Activated T-helper 2 cell treated with anti-CD3 and anti-CD28 coated beads, Interferon-gamma antibody, Interleukin-2, Interleukin-4, amounts not matched to agents 10 μg/mL and 5 μg/mL and 100 μg/mL, durations not matched to agents 14 hours and 24 hours and 36 hours (primary cell): ENCODE measurements at places on chromosomes 12 and 14.

GRCh38 chr14:52951681-52952554 lies 1.1 kb upstream of the FERMT2 start:
- DNase-seq: no peak

DNA sequence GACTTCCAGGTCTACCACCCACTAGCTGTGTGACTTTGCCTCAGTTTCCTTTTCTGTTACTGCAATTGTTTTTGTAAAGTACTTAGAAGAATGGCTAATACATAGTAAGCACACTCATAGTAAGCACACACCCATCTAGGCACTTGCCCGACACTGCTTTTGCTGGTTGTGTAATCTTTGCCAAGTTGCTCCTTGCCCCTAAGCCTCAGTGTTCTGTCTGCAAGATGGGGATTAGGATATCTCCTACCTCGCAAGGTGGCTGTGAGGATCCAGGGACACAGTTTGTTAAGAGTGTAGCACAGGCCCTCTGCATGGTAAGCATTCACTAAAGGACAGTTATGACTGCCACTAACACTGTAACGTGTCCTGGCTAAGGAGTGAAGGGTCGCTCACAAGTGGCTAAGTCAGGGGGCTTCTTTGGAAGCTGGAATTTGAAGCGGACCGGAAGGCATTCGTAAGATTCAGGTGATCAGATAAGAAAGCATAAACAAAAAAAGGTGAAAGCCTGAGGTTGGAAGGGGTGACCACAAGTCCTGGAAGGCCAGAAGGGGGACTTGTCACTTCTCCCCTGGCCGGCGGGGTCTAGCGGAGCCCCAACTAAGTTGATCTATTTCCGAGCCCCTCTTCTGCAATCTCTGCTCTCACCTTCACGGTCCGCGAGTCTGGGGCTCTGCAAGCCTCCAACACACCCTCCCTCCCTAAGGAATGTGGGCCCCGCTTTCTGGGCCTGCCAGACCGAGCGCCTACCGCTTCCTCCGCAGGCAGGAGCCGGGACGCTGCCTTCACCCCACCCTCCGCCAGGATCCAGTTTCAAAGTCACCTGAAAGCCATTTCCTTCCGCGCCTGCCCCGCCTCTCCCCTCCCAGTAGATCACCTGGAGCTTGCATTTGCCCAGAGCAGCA lies 1.5 kb upstream of the PLEKHG3 start:
- no peak for DNase-seq

- DNase-seq: no peak
Observed at GRCh38 chr12:90253136-90253535, 544.5 kb upstream of the ATP2B1 start.

- no peak for DNase-seq
Observed at GRCh38 chr12:89935850-89936249, 227.2 kb upstream of the ATP2B1 start.

- no peak for DNase-seq
Observed at GRCh38 chr14:56461276-56462275, 118.0 kb upstream of the TMEM260 start.

- no peak for DNase-seq
Observed at GRCh38 chr14:59632381-59632780, 55.8 kb upstream of the CCDC175 start.

GRCh38 chr14:95043314-95043713 lies 114.0 kb downstream of the DICER1 start:
- no peak for DNase-seq

DNA sequence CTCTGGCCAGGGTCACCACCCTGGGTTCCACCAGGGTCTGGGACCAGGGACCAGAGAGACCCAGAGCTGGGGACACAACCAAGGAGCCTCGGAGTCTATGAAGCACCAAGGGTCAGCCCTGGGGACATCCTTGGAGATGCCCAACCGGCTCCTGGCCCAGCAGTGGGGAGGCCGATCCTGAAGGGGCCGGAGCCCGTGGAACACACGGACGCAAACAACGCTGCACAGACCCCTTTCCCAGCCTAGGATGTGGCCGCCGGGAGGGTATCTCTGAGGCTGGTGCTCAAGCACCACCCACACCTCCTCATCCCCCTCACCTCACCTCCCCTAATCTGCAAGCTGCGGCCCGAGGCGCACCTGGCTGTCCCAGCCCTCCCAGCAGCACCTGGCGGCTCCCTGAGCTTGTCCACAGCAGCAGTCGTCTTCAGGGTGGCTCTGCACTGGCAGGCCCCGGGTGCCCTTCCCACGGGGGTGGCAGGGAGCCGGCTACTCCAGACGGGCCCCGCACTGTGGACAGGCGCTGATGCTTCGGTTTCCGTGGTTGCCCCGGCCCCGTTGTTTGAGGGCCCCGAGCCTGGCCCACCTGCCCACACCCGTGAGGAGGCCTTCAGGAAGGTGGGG lies 146.8 kb upstream of the C14orf180 start:
- DNase-seq: no peak

DNA sequence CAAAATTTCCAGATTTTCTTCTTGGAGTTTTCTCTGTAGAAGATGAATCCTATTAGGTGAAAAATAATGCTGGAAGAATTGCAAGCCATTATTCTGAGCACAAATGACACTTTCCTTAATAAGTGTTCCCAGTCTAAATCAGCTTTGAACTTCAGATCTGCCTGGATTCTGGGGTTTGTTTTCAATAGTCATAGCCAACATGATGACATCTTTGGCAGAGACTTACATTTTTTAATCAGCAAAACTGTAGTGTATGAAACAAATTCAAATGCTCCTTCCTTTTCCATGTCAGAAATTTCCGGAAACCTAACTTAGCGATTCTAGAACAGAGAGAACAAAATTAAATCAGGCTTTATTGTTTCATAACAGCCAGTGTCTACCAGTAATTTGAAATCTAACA lies 88.5 kb downstream of the TSPAN8 start:
- DNase-seq: no peak

DNA sequence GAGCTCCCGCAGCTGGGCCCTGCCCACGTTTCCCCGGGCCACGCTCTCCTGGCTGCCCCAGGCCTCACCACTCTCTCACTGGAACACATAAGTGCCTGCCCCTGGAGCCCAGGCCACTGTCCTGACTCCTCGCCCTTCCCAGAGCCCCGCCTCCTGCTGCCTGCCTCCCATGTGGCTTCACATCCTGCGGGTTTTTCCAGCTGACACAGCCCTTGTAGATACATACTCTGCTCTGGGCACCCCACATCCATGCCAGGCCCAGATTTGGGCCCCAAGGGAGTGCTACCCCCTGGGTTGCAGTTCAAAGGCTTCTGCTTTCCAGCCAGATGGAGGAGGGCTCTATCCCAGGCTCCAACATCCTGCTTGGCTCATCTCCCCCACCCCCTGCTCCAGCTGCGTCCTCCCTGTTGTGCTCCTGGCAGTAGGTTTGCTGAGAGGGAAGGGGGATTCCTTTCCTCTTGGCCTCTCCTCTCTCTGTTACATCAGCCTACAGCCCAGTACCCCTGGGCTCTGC lies 60.1 kb downstream of the TSPAN9 start:
- DNase-seq: no peak

DNA sequence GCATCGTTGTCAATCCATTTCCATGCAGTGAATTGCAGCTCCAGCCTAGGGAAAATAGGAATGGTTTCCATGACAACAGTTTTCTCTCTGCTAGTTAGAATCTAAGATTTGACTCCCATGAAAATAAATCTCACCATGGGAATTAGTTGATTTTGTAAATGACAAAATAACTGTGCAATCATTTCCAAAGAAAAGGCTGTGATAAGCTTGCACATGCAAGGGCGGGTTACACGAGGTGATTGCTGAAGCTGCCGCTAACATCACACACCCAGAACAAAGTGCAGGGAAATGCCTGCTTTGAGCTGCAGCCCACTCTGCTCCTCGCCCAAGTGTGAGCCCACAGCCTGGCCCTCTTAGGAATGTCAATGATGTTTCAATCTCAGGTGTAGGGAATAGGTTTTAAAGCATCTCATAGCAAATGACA lies 53.8 kb downstream of the TRIM9 start:
- DNase-seq: no peak

DNA sequence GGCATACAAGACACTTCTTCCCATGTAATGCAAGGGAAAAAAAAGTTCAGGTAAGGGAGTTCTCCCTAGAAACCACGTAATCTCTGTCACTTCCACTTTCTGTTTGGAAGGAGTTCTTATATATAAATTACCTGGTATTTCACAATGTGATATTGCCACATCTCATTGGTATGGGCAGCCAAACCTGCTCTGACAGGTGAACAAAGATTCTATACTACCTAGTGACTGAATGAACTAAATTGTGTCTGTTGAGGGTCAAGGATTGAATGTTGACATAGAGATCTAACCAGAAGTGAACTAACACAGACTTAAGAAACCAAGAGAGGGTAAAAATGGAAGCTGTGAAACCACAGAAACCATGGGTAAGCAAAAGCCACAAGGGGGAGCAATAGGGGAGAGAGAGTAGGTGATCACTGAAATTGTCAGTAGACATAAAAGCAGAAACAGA lies 161.3 kb downstream of the RPL10L start:
- DNase-seq: no peak

DNA sequence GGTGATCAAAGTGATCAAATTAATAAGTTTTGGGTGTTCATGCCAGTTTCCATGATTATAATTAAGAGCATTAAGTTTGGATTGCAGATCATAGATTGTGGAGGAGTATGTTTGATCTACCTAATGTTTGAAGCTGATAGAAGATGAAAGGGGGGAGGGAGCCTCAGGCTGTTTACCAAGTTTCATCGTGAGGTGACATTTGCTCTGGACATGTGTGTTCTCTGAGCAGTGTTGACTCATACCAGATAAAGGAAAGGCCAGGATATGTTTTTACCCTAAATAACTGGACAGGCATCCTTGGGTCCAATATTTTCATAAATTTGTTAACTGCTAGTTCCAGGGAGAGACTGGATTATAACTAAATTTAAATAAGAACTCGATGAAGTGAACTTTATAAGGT lies 3.5 kb upstream of the SEL1L start:
- no peak for DNase-seq

- DNase-seq: no peak
Observed at GRCh38 chr12:54940727-54941315, 43.7 kb downstream of the TESPA1 start.

- DNase-seq: no peak
Observed at GRCh38 chr14:103973354-103973753, 31.0 kb upstream of the RD3L start.

- no peak for DNase-seq
Observed at GRCh38 chr14:64126548-64126947, 167.6 kb downstream of the ESR2 start.

GRCh38 chr12:120557589-120557988 lies 23.4 kb downstream of the RNF10 start:
- no peak for DNase-seq

- no peak for DNase-seq
Observed at GRCh38 chr12:123726244-123726643, 14.1 kb downstream of the ATP6V0A2 start.

DNA sequence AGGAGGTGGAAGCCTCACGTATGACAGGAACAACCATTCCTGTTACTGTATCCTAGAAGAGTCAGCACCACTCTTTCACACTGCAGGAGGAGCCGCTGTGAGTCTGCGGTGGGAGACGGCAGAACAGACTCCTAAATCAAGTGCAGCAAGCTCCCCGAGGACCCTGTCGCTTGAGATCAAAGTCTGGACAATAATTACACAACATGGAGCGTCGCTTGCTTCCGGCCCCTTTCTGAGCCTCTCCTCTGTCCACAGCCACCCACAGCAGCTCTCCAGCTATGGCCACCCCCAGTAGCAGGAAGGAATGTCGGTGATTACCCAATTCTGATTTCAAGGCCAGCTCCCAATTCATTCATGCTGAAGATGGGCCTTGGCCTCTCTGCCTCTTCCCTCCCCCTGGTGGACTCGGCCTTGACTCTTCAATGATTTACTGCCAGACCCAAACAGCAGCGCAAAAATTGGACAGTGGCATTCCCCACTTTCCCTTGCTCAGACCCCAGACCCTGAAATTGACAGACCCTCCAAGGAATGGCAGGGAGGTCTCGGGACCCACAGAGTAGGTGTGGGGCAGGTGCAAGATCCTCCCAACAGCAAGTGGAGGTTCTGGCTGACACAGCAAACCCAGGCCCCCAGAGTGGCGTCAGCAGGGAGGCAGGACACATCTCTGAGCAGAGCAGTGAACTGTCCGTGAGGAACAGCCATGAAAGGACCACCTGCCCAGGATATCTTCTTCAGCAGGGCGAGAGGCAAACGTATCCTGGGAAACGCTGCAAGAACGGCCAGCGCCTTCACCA lies 272.7 kb upstream of the DIO3 start:
- DNase-seq: no peak

- DNase-seq: no peak
Observed at GRCh38 chr12:115542656-115543055, 734.8 kb downstream of the MED13L start.
